GDM1 (cell line): ENCODE measurements at places on chromosomes 11 and 22.

GRCh38 chr11:38332046-38332445, 1734.0 kb upstream of the RAG2 start:
- DNase-seq = no peak

- DNase-seq = no peak
These were observed 185.7 kb downstream of the BLID start for GRCh38 chr11:121930004-121930965.

GRCh38 chr11:126079621-126080124, 17.0 kb upstream of the CDON start:
- DNase-seq = no peak

- no peak for DNase-seq
These were observed 73.1 kb downstream of the RBFOX2 start for GRCh38 chr22:35955546-35955945.

- DNase-seq = peak; percentile 94
These were observed 170.2 kb downstream of the BRD1 start for GRCh38 chr22:49657275-49657973.

DNA sequence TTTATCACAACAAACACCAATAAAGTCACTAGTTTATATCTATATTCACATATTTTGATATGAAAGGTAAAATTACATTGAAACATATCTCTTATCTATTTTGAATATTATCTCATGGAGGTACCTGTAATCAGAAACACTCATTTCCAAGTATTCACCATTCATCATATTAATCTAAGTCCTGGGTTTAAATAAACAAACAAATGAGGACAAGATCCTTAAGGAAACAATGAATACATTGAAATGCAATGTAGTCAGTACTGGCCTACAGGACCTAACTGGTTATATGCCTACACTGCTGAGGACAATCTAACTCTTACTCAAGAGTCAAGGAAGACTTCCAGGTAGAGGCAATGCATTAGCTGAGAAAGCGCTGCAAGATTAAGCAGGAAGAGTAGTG, 1411.9 kb upstream of the RAG2 start:
- no peak for DNase-seq

GRCh38 chr22:17820879-17821439, 46.7 kb upstream of the BID start:
- no peak for DNase-seq

GRCh38 chr22:32562916-32563315, 88.3 kb downstream of the FBXO7 start:
- DNase-seq = no peak

DNA sequence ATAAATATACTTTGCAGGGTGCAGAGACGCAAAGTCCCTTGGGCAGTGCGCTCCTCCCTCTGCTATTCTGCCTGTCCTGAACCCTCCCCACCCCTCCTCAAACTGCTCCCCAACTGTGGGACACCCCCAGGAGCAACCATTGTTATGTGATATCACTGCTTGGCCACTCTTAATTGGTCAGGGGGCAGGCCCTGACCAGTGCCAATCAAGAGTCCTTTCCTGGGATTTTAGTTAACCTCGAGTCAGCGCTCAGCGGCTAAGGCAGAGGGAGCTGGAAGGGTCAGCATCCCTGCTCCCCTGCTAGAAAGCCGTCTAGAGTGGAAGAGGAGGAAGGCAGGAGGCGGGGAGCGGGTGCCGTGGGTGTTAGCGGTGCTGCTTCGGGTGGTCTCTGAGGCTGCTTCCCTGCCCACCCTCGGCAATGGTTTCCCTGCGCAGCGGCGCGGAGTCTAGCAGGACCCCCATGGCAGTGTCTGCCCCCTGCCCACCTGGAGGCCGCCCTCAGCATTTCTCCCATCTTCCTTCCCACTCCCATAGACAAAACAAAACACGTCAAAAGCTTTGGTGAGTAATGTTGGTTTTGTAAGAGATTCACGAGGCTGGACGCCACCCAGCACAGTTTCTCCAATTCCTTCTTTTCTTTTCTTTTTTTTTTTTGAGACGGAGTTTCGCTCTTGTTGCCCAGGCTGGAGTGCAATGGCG, 38.4 kb upstream of the A4GALT start:
- DNase-seq = no peak

DNA sequence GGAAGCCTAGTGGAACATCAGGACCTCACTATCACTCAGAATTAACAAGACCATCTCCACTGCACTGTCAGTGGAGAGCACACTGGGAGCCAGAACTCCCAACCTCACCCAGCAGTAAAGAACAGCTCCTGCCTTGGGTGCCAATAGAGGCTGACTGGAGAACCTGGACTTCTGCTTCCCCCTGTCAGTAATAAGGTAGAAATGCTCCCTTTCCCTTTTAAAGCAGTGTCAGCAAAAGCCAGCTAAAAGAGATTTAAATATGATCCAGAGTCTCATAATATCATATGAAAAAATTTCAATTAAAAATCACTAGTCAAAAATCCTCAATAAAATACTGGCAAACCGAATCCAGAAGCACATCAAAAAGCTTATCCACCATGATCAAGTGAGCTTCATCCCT, 82.8 kb downstream of the SPATA19 start:
- DNase-seq = no peak

GRCh38 chr11:128365044-128365443, 222.3 kb downstream of the ETS1 start:
- DNase-seq = peak; percentile 27

- DNase-seq = peak; percentile 36
These were observed 33.0 kb upstream of the SOX10 start for GRCh38 chr22:38017272-38017920.

DNA sequence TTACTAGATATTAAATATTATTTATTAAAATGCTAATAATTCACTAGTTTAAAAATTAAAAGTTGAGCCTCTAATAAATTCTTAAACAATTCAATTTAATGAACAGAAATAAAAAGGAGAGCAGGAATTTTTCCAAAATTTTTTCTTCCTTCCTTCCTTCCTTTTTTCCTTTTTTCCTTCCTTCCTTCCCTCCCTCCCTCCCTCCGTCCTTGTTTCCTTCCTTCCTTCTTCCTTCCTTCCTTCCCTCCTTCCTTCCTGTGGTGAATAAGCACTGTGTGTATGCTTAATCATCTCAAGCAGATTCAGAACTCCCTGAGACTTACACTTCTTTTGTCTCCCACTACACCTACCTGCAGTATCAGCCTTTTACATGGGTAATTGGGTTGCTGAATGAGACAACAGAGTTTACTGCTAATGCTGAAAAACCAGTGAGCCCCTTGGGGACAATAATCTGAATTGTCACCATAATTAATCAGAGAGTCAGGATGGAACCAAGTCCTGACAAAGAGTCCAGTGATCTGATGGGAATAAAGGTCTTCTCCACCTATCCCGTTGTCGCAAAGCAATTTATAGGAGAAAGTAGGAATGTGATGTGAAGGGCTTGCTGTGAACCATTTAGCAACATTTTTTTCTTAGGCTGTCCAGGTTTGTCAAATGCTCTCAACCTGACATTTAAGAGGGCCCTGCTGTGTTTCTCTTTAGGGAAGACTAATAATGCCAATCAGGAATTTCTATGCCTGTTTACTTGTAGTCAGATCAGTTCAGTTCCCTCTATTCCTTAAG, 58.1 kb upstream of the CEP295 start:
- no peak for DNase-seq
